ENCODE measurements at places on chromosomes 1 and 21. TPM values are rescaled to one million over a fixed set of nuclear protein-coding genes. Genes with fewer than 3 reads are reported as not detected.

GRCh38 chr1:110672753-110673108, 2.0 kb downstream of the KCNA3 start:
- no peak for DNase-seq

DNA sequence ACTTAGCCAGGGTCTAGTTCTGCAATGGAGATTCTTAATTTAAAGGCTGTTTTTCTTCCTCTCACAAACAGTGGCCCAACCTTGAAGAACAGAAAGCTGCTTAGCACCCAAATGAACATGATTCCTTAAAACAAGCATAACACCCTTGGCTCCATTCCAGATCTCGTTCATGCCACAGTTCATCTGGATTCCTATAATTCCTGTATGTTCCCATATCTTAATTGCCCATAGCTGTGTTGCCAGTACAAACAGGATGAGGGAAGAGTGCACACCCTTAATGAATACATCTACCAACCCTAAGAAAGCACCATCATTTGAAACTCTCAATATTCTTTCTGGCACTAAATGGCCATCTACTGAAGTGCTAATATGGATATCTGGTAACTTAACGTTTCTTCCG, 45.5 kb downstream of the TGFB2 start:
- DNase-seq = no peak

DNA sequence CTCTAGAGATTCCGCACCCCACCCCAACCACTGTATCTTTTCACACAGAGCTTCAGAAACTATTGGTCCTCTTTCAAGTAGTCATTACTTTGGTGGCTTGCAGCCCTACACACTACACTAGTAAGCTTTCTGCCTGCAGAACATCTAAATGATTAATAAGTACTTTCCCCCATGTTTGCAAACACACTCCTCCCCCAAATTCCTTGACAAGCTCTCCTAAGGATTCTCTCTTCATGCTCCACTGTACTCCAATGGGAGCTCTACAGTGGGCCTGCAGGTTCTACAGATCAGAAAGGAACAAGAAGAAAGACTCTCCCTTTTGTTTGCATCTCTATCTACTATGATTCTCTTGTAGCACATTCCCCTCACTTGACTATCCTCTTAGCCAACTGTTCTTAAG, 16.3 kb upstream of the NUF2 start:
- DNase-seq = no peak

DNA sequence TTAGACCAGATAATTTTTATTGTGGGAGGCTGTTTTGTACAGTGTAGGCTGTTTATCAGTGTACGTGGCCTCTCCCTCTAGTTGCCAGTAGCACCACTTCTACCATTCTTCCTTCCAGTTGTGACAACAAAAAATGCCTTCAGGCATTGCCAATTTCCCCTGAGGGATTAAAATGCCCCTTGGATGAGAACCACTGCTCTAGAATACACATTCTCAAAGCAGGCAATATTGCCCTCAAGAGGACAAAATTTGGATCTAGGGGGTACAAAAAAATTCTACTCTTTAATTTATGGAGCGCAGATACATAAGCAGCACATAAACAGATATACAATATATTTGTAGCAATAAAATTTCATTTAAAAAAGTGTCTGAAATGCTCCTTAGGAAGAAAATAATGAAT, 674.6 kb downstream of the PTPRC start:
- no peak for DNase-seq

- no peak for DNase-seq
These were observed 288.5 kb downstream of the NFIA start for GRCh38 chr1:61370913-61371279.

DNA sequence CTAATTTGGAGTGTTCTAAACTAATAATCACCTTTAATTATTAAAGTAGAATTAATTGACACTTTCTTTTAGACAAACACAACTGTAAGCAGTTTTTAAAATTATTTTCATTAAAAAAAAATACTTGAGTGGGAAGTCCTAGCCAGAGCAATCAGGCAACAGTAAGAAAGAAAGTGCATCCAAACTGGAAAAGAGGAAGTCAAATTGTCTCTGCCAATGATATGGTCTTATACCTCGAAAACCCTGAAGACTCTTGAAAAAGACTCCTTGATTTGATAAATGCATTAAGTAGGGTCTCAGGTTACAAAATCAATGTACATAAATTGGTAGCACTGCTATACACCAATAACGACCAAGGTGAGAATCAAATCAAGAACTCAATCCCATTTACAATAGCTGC, 83.0 kb upstream of the GADD45A start:
- DNase-seq = no peak

DNA sequence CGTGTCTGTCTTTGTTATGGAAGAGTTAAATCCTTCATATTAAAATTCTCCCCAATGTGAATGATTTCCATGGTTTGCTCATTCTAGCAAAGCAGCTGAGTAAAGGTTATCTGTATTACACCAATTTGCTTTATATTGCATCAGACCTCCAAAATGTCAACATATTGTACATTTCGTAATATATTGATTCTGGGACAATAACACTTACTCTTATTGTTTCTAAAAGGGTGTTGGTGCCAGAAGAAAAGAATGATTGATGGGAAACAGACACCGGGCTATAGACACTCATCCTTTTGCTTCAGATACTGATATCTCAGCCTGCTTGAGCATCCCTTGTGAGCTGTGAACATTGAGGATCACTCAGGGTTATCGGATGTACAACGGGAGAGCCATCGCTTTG, 7.0 kb downstream of the NTNG1 start:
- no peak for DNase-seq

GRCh38 chr1:24052220-24052619, 59.7 kb downstream of the MYOM3 start:
- DNase-seq = no peak

- no peak for DNase-seq
These were observed 2.8 kb downstream of the ANKRD34A start for GRCh38 chr1:145961425-145962156.

DNA sequence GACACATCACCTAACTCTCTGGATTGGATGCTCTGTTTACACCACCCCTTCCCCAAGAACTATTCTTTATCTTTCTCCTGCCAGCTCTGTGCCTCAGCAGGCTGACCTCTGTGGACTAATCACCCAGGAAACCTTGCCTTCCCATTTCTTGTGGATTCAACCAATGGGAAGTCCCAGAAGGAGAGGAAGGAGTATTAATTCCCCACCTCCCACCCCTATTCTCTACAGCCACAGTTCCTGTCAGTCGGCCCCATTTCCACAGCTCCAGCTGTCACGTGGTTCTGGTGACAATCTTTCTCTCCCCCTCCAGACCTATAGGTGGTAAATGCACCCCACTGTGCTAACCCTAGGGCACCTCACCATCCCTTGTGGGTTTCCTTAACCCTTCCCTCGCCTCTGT, 46.8 kb upstream of the SSBP3 start:
- DNase-seq = no peak

DNA sequence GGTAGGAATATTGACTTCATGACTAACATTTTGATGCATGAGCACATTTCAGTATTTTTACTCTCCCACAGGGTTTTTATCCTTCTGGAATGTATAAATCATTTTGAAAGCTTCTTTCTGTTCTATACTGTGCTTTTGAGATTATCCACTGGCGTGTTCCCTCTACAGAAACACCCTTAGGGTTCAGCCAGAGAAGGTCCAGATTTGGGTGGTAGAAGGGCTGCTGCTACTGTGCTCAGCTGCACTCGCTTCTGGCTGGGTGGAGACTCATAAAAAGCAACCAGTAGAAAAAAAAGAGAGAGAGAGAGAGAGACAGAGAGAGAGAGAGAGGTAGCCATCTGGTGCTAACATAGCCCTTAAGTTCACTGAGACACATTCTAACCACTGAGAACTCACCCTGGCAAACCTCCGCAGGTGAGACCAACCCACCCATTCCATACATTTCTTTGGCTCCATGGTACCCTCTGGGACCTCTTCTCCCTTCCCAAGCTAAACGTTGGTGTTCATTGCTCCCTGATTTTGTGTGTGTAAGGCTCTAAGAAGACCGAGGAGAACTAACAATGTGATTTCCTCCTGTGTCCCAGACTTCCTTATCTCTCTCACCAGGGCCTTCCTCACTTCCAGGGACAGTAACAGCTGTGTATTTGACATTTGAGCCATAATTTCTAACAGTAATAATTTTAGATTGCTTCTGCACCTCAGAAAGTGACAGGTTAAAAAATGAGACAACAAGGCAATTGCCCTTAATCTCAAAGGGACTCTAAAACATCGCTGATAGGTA, 7.2 kb downstream of the APCS start:
- DNase-seq = no peak

GRCh38 chr1:24289937-24290595, 29.1 kb upstream of the GRHL3 start:
- DNase-seq = no peak

GRCh38 chr1:43973981-43974442, 748 bp upstream of the ATP6V0B start:
- no peak for DNase-seq

- DNase-seq = no peak
These were observed 674 bp upstream of the AKR7A3 start for GRCh38 chr1:19289244-19289643.

DNA sequence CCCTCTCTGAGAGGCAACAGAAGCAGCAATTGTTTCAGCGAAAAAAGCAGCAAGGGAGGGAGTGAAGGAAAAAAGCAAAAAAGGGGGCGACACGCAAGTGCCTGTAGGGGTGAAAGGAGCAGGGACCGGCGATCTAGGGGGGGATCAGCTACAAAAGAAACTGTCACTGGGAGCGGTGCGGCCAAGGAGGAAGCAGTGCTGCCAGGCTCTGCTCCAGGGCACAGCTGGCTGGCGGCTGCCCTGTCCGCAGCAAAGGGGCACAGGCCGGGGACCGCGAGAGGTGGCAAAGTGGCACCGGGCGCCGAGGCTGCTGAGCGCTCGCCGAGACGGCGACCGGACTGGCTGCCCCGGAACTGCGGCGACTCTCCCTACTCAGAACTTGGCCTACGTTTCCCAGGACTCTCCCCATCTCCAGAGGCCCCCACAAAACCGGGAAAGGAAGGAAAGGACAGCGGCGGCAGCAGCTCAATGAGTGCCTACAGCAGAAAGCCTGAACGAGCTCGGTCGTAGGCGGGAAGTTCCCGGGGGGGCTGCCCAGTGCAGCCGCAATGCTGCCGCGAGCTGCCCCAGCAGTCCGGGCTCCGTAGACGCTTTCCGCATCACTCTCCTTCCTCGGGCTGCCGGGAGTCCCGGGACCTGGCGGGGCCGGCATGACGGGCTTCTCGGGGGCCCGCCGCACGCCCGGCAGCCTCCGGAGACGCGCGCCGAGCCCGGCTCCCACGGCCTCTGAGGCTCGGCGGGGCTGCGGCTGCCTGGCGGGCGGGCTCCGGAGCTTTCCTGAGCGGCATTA, 1.0 kb upstream of the CDKN2C start:
- DNase-seq = peak; percentile 17

GRCh38 chr1:54158071-54158470, 5.3 kb upstream of the CDCP2 start:
- no peak for DNase-seq

GRCh38 chr21:20445971-20446370, 552.2 kb upstream of the NCAM2 start:
- no peak for DNase-seq

DNA sequence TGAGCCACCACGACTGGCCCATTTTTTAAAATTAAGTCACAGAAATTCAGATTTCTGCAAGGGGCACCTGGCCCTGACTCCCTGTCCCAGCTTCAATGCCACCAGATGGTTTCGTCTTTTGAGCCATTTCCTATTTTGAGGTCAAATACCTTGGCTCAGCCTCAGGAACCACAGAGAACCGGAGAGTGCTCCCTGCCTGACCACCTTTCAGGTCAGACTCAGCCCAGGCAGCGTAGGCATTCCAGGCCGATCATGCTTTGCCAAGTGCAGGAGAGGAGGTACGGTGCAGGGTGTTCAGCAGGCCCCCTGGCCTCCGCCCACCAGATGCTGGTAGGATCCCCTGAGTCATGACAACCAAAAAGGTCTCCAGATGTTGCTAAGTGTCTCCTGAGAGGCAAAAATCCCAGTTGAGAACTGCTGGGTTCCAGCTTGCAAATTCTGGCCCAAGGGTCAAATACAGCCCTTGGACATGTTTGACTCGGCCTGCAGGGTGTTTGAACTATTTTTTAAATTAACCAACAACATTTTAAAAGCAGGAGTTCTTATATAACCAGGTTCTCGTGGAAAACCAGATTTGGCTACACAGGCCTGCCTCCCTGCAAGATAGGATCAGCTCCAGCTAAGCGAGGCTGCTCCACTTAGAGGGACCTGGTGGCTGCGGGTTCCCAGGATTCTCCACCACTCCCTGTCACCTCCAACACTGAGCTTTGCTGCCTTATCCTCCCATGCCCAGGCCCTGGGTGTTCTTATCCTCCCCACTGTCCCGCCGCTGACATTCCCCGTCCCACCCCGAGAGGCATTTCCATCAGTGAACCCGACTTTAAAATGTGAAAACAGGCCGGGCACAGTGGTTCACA, 61.9 kb upstream of the TARDBP start:
- no peak for DNase-seq

GRCh38 chr21:35528116-35529042, 479.3 kb upstream of the RUNX1 start:
- no peak for DNase-seq

DNA sequence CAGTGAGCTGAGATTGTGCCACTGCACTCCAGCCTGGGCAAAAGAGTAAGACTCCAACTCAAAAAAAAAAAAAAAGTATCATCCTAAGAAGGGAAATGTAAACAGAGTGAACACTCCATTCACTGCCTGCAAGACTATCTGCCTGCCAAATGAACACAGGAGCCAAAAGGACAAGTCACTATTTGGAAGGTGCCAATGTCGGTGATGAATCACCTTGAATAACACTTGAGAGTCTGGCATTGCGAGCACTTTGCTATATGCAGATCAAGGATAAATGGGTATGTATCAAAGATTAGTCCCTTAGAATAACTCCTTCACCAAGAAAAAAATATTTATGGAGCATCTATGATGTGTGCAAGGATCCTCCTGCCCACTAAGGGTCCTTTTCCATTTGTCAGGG, 6.6 kb downstream of the UBR4 start:
- no peak for DNase-seq

GRCh38 chr1:35573198-35574124, at the start of gene TFAP2E:
TSS of gene TFAP2E (plus strand) at chr1:35573314. CDS start at chr1:35573578, 264 bp downstream.
- no peak for DNase-seq

GRCh38 chr1:155177918-155178281, 4.3 kb downstream of the TRIM46 start:
- no peak for DNase-seq

DNA sequence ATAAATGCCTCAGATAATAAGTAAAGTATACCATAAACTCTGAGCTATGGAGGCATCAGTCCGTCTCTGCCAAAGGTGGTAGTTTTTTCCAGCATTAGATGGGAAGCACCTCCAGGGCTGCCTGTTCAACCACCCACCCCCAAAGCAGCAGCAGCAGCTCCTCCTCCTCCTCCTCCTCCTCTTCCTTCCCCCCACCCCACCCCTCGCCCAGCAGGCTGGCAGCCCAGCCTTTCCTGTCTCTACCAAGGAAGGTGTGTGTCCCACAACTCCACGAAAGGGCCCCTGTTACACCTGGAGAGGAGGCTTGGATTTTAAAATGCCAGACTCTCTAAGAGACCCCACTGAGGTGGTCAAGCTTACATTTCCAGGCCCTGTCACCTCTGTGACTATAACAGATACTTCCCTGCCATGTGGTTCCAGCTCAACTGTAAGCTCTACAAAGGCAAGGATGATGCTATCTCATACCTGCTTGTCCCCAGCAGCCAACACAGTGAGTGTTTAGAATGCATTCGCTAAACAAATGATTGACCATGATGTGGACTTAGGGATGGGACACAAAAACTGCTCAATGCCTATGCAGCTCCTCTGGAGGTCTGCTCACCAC, 76.7 kb downstream of the GFI1 start:
- no peak for DNase-seq

The SPRR2F gene
- 4.0 TPM for total RNA-seq

The PRELP gene
- total RNA-seq = 0.14 TPM

The RTCA gene
- 39.3 TPM for total RNA-seq

The CLCNKA gene
- total RNA-seq = 2.2 TPM

The LDLRAD1 gene
- total RNA-seq = 0.84 TPM

The CELF3 gene
- total RNA-seq = 22.6 TPM

The CD46 gene
- 214 TPM for total RNA-seq

The HSPB7 gene
- total RNA-seq = not detected

Data from progenitor cell of endocrine pancreas (in vitro differentiated cells).